ENCODE measurements at places on chromosomes 11 and 22.

DNA sequence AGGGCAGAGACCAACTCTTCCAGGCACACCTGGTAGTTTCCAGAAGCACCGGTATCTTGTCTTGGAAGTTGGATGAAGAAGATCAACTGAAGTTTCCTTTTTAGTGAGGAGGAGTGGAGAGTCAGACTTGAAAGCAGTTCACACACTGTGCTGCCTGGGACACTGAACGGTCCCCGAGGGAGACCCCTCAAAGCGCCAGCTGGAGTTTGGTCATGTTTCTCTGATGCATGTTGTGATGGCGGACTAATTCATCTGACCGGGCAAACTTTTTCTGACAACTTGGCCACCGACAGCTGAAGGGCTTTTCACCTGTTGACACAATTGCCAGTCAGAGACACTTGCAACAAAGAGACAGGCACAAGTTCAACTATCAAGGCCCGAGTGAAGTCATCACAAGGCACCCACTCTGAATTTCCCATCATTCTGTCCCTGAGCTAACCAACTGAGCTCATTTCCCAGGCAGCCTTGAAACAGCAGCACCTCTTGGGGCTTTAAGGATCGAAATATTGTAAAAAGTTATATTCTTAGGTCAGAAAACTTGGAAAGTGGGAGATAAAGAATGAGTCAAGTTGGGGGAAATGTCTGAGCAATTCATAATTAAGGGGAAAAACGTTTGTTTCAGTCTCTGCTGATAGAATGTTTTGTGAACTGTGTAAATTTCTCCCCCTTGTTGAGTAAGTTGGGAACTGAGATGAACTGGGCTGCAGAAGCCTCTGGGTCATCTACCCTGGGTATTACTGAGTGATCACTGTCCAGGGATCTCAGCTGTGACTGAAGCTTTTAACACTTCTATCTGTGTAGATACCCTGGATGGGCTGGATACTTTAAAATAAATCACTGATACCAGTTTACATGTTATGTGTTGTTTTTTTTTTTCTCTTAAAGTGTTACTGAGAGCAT is 46.2 kb downstream of the WT1 start:
- DNase-seq, result no peak

DNA sequence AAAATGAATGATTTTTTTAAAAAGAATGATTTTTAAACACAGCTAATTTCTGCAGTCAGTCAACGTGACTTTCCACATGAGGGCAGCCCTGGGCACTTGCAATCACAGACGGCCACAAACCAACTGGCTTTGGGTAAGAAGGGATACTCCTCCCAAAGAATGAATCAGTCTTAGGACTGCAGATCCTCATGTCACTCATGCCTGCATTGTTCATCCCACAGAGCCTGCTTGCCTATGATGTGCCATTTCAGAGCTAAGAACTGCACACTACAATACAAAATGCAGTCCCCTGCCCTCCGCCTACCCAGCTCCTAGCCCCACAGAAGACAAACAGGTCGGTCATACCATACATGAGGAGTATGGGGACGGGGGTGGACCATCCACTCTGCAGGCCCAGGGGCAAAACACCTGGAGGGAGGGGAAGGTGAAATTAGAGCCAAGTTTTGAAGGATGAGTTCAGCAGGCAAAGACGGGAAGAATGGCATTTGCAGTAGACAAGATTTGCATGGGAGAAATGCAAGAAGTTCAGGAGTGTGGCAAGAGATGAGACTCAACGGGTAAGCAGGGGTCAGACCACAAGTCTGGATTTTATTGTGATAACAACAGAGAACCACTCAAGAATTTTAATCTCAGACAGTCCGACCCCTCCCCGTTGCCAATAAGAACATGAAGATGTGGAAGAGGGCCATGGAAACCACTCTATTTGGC is 24.7 kb downstream of the PACSIN2 start:
- no peak for DNase-seq

DNA sequence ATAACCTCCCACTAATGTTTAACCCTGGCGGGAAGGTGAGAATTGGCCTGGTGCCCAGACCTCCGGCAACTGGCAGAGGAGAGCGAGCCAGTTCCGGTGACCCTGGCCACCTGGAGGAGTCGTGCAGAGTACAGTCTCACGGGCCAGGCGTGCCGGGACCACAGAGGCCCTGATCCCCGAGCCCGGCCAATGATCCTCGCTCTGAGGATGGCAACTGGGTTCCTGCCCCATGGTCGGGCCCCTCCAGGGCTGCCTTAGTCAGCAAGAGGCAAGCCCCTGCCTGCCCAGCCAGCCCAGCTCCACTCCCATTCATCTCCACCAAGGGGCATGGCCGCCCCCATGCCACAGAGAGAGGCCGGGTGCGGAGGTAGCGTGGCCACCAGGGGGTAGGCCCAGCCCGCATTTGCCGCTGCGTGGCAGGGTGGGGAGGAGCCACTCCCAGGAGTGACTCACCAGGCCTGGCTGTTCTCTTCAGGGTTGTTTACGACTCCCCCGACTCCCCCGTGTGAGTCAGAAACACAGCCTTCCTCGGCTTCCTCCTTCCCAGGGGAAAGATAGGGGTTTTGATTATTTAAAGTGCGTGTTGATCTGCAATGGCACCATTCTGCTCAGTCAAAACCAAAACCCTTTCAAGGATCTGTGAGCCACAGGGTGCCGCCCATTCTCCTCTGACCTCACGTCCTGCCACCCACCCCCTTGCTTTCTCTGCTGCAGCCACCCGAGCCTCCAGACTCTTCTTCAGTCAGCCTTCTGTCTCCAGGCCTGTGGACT is at the start of gene SLC25A45:
Gene SLC25A45 (minus strand): TSS at position 614 of the 771 bp plus-strand sequence. CDS start 695 bp downstream, outside the sequence.
- DNase-seq, result peak; percentile 93

DNA sequence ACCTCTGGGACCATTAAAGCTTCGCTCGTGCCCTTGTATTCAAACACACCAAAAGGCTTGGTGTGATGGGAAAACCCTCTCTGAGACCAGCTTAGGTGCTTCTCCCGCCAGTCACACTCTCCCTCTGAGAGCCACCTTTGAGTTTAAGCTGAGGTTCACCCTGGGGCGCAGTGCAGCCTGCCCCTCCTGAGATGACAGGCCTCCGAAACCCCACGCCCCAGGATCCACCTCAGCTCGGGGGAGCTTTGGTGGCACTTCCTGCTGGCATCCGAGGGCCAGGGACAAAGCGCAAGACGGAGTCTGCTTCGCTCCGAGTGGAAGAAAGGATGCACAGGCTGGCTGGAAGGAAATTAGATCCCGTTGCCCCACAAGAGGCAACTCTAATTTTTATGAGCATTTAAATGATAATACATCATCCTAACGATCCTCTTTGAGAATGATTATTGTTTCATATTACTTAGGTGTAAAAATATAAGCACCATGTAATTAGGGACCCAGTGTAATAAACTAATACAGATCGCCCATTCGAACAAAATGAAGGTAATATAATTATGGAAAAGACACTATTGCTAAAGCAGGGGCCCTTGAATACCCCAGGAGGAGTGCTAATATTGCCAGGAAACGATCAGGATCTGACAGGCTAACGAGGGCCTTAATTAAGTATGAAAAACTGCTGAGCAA is 134.7 kb downstream of the CEP164 start:
- DNase-seq, result no peak

- no peak for DNase-seq
Observed at GRCh38 chr11:100876815-100877520, 189.9 kb downstream of the ARHGAP42 start.

GRCh38 chr11:130300567-130300966 is 14.2 kb downstream of the ZBTB44 start:
- DNase-seq, result no peak

GRCh38 chr11:8229299-8230177 is 34.1 kb downstream of the LMO1 start:
- no peak for DNase-seq

DNA sequence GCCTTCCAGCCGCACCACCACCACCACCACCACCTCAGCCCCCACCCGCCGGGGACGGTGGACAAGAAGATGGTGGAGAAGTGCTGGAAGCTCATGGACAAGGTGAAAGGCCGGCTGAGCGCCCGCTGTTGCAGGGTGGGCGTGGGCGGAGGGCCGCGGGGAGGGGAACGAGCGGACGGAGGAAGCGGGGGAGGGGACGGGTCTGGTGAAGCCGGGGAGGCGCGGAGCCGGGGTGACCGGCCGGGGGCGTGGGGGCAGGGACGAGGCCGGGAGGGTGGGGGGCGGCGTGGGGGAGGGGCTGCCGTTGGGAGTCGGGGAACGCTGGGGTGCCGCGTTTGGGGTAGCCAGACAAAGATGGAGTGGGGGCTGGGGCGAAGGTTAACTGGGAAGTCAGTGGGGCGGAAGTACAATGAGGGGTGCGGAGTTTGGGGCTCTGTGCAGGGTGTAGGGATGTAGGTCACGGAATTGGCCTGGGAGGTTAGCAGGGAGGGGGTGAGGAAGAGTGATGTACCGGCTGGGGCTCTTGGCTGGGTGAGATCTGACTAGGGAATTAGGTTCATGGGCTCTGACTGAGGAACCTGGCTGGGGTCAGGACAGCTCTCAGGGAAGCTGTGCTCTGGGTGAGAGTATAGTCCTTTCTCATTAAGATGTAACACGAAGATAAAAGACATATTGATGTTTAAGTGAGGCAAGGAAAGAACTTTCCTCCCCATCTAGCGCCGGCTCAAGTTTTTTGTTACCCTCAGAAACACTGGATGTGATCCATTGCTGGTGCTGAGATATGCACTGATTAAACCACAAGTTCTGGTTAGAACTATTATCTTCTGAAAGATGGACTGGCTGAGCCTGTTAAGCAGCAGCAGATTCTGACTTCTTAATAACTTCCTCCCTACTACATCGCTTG is 624 bp downstream of the CBL start:
- DNase-seq, result peak; percentile 38

DNA sequence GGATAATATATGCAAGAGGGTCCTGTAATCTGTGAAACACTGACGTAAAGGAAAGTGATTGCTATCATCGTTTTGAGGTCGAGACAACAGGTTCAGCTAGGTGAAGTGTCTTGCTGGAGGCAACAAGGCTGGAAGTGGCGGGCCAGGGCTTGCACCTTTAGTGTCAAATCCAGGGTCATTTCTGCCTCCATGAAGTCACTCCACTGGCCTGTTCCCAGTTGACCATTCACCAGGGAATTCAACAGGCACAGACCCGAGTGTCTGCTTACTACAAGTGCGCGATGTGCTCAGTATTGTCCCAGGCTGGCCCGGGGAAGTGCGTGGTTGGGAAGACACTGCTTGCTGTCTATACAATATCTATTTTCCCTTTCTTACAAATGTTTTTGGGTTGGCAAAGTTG is 225.0 kb downstream of the CEP164 start:
- no peak for DNase-seq

DNA sequence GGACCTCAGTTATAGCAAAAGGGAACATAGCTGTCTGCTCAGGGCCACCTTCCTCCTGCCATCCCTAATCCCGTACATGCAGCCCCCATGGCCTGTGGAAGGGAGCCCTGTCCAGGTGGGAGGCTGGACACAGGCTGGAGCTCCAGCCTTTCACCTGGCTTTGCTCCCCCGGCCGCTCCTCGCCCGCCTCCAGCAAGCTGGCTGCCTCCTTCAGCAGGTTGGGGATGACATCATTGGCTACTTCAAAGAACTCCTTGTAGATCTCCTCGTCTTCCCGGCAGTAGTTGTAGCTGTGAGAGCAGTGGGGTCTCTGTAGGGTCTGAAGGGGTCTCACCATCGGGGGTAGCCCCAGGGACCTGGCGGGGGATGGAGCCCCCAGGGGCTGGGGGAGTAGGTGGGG is 2.5 kb upstream of the MAP4K2 start:
- DNase-seq, result no peak

DNA sequence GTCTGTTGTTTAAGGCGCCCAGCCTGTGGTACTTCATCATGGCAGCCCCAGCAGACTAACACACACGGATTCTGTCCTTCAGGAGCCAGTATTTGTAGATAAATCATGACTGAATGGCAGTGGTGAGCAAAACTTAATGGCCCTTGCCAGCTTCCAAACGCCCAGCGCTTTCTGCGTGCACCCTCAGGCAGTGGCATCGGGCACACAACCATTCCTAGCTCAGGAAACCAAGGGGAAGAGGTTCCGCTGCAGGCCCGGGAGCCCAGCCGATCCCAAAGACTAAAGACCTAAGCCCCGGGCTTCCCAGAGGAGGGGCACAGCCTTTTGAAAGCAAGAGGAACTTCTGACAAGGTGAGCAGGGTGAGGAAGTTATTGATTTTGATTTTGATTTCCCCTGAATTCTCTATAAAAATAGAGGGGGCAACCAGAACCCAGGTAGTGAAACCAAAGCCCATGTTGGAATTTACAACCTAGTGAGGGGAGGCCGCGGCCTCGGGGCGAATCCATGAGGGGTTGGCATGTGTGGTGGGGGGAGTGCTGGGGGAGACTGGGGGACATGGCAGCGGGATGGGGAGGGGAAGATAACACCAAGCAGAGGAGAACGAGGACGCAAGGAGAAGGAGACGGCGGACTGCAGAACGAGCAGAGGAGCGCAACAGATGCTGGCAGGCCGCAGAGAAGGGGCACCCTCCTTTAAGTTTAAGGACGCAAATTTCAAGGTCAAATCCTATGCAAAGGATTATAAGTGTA is 79.9 kb upstream of the SEPTIN5 start:
- DNase-seq, result no peak

GRCh38 chr11:127055236-127055635 is 54.7 kb upstream of the KIRREL3 start:
- no peak for DNase-seq

DNA sequence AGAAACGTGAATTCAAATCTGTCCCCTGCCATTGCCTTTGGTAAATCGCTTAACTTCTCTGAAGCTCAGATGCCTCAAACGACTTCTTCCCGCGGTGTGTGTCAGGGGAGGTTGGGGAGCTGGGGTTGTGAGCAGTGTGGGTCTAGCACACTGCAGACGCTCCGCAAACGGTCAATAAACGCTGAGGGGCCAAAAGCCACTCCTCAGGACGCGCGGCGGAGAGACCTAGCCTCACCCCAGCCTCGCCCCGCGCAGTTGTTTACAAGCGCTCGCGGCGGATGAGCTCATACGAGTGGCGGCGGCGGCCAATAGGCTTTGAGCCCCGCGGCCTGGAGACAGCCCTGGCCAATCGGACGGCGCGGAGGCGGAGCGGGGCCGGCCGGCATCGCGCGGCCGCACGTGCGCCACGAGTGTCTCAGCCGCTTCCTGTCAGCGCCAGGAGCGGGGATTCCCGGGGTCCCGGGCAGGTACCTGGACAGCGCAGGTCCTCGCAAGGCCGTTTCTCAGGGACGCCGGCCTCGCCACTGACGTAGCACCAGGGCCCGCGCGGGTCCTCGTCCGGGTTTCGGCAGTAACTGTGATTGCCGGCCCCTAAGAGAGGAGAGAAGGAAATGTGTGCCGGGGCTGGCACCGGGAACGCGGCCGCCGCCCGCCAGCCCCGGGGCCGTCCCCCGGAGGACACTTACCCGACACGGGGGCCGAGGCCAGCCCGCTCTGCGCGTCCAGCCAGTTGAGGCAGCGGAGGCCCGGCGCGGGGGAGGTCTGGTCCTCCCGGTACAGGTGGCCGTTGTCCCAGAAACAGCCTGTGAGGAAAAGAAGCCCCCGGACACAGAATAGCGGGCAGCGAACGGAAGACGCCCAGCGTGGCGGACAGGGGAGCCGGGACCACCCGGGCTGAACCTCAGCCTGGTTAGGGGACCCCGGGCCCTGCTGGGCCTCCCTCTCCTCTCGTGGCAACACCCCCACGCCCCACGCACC is 1.5 kb downstream of the PIK3IP1 start:
- DNase-seq, result peak; percentile 90
